Activated T-helper 17 cell treated with anti-CD3 and anti-CD28 coated beads, Interleukin-2, amount 50 U/mL, for 72 hours (primary cell): ENCODE measurements at places on chromosomes 16 and 17.

GRCh38 chr17:12257176-12257575, 236.5 kb downstream of the MAP2K4 start:
- no peak for ATAC-seq

DNA sequence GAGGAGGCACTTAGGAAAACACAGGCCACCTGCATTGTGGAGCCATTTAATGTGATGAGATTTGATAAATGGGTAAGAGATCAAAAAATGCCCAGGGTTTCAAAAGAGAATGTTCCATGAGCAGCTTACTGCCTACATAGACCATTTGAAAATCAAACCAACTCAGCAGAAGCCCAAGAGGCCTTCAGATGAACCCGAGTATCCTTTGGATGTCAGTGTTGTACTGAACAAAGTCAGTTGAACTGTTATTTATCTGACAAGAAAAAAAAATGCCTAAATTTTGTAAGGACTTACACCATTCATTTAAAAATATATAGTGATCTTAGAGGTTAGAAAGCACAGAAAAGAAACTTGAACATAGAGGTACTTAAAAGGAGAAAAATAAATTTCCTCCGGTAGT, 381.7 kb downstream of the ZFHX3 start:
- ATAC-seq, result no peak

GRCh38 chr16:10929853-10930754, 12.2 kb downstream of the DEXI start:
- no peak for ATAC-seq

DNA sequence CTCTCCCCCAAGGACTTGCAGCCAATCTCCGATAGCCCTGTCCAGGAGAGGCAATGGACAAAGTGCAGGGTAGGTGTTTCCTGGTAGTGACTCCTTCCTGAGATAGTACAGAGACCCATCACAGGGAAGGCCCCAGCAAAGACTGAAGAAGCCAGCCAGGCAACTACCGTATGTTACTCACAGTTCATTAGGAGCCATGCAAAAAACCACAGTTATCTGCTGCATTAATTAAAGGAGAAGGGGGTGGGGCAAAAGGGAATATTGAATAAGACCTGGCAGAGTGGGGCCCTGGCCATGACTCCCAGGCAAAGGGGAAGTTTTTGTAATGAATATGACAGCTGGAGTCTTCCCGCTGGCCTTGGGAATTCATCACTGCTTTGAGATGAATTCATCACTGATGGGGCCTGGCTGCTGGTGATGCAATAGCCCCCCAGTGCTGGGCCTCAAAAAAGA, 2.5 kb upstream of the SLC13A2 start:
- no peak for ATAC-seq

DNA sequence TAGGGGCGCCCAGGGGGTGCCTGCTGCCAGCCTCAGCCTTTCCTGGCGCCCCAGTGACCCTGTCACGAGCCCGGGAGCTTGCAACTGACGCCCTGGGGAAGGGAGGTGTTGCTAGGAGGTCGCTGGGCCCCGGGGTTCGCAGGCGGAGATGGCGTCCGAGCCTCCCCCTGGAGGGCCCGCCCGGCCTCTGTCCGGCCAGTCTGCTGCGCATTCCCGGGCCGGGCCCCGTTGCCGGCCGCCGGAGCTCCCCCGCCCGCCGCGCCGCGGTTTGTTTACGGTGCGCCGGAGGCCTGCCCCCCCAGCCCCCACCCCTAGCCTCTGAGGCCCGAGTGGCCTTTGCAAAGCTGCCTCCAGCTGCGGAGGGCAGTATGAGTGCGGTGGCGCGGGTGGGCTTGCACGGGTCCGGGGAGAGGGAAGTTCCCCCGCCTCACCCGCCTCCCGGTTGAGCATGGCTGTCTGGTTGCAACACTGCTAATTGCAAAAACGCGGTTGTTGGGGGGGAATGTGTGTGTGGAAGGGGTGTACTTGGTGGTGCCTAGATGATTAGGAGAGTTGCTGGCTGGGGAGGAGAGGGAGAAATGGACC, 514 bp downstream of the THRA start:
- ATAC-seq, result no peak
